ENCODE measurements at places on chromosomes 2 and 18. TPM values are rescaled to one million over a fixed set of nuclear protein-coding genes. Genes with fewer than 3 reads are reported as not detected.

CDH7 gene
- total RNA-seq: 0.10 TPM

OBSL1 gene
- total RNA-seq: 173 TPM

GLI2 gene
- 0.68 TPM for total RNA-seq

RNF125 gene
- 2.9 TPM for total RNA-seq

DNA sequence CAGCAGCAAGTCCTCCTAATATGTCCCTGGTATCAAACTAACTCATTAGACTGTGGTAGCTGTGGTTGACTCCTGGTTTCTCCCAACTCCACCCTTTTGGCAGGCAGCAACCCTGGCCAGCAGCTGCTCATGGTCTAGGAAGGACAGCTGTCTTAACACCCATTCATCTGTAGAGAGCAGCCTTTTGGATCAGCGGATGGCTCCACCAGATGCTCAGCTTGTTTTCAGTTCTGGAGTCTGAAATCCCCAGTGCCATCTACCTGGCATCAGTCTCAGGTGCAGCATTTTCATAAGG is 100.5 kb downstream of the SPOPL start:
- DNase-seq: peak; percentile 99

GRCh38 chr2:118850901-118851415 is 3.5 kb upstream of the EN1 start:
- no peak for DNase-seq

- peak; percentile 75 for DNase-seq
Measured at GRCh38 chr2:229270551-229271410, at the start of gene PID1. PID1 (minus strand) TSS chr2:229271287; CDS start chr2:229271043, 244 bp downstream.

DNA sequence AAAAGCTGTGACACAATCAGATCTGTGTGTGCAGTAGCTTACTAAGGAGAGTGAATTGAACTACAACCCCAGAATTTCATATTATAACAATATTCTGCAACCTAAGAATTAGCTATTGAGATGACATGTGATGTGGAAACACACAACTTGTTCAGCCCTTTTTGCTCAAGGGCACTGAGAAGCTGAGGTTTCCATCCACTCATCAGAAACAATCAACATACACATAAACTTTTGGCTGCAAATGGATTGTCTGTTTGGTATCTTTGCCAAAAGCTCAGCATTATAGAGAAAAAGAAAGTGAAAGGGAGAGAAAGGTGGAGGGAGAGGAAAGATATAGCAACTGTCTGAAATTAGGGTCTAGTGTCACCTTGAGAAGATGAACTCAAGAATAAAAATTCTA is 117.2 kb upstream of the KLF7 start:
- no peak for DNase-seq

DNA sequence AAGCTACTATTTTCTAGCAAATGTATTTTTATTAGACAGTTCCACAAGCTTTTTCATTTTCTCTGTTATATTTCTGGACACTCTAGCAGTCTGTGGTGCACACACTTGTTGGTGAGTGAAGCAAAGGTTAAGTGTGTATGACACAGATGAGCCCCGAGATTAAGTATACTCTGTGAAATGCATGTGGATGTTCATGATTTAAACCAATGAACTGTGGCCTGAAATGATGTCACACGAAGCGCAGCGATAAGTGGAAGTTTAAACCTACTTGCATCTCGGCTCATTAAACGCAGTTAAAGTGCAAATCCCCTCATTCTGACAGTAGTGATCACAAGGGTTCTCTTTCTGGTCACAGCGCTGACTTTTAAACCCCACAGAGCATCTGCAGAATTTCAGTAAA is 1488.8 kb upstream of the NXPH2 start:
- DNase-seq: no peak

DNA sequence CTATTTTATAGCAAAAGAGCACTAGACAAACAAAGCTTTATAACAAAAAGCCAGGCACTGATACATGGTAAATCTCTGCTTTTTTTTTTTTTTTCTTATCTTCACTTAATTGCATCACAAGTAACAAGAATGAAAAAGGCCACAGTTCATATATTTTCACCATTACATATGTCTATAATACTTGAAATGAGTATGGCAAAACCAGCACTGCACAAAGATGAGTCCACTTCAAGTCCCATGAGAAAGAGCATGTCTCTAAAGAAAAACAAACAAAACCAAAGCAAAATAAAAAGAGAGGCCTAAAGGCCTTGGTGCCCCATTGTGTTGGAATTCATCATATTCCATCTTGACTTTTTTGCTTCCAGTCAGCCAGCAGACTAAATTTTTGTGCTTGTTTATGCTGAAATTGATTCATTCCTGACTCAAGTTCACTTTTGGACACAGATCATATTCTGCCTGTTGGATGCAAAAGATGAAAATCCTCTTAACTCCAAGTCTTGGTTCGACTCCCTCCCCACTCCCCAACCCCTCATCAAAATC is 264.9 kb upstream of the CCDC68 start:
- no peak for DNase-seq

- DNase-seq: no peak
Measured at GRCh38 chr18:58034370-58034769, 9.7 kb upstream of the NEDD4L start.

DNA sequence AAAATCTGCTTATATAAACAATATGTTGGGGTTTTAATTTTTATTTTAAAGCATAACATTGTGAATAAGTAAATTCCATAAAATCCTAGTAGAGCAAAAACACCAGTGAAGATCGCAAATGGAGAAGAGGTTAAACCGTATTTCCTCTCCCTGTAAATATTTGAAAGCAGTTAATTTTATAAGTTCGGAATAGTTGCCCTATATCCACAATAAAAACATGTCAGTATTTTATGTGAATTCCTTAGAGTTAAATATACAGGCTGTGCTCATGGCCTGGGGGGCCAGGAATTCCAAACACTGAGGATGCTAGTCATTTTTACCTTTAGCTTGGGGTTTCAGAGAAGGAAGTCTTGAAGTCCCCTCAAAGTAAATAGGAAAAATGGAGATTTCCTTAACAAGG is 135.0 kb downstream of the FIGN start:
- no peak for DNase-seq

GRCh38 chr18:70363861-70364260 is 75.0 kb downstream of the SOCS6 start:
- DNase-seq: no peak

- DNase-seq: no peak
Measured at GRCh38 chr18:52163478-52163877, 176.5 kb upstream of the DCC start.

- DNase-seq: peak; percentile 80
Measured at GRCh38 chr2:42086500-42086953, 38.7 kb downstream of the PKDCC start.

- DNase-seq: no peak
Measured at GRCh38 chr2:105617631-105618350, 126.9 kb upstream of the NCK2 start.

DNA sequence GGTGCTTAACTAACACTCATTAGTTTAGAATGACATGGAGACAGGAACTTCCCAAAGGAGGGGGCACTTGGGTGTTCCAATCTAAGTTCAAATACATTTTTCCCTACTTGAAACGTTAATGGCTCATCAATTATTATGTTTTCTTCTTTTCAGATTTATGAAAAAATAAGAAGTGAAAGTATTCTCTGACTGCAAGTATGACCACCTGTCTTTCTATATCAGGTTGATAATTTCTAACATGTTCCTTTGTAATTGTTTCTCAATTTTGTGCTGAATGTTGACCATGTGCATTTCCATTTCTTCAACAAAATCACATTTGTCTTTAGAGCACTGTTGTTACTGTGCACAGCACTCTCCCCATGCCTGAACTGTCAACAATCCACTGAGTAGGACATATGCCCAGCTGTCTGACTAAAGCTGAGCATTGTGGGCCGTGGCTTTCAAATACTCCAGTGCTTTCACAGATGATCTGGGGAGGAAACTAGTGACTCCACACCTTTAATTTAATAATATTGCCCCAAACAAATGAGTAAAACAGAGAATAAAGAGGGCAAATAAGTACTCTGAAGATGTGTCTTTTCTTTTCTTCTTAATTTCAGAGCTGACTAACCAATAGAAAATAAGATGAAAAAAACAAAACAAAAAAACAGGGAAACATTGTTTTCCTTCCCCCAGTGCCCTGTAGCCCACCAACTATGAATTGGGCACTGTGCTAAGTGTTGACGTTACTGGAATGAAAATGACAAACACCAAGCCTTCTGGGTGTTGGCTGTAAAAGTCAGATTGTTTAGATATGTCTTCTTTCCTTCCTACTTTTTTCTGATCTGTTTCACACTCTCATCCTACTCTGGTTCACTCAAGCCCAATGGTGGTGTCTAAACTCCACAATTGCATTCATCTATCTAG is 16.0 kb downstream of the LANCL1 start:
- peak; percentile 51 for DNase-seq

Data from myocyte (in vitro differentiated cells).